ENCODE measurements at places on chromosomes 5 and 9.
A peak's percentile ranks its signal among the peaks of the same experiment; 100 is the strongest.

DNA sequence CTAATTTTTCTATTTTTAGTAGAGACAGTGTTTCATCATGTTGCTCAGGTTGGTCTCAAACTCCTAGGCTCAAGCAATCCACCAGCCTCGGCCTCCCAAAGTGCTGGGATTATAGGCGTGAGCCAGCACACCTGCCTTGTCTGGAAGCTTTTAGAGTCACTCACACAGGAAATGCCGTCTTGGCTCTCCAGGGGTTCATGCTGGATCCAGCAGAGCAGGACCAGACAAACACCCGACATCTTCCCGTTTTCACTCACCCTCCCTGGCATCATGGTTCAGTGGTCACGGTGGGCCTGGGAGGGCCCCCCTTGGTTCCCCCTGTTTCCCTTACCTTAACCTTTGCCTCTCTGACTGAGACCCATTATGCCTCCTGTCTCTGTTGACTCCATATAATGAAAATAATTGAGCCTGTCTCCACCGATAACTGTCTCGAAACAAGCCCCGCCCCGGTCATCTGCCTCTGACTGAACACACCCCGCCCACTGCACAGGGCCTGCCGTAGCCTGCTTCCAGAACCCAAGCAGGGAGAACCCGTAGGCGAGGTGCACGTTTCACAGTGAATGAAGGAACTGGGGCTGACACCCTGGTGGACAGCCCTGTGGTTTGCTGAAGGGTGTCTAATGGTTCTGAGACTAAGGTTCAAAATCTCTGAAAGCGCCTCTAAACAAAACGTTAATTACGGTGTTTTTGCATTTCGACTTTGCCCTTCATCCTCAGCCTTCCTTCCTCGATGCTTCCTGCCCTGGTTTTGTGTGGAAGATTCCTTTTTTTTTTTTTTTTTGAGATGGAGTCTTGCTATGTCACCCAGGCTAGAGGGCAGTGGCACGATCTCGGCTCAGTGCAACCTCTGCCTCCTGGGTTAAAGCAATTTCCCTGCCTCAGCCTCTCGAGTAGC is 39.7 kb upstream of the SPRY4 start:
- no peak for DNase-seq

DNA sequence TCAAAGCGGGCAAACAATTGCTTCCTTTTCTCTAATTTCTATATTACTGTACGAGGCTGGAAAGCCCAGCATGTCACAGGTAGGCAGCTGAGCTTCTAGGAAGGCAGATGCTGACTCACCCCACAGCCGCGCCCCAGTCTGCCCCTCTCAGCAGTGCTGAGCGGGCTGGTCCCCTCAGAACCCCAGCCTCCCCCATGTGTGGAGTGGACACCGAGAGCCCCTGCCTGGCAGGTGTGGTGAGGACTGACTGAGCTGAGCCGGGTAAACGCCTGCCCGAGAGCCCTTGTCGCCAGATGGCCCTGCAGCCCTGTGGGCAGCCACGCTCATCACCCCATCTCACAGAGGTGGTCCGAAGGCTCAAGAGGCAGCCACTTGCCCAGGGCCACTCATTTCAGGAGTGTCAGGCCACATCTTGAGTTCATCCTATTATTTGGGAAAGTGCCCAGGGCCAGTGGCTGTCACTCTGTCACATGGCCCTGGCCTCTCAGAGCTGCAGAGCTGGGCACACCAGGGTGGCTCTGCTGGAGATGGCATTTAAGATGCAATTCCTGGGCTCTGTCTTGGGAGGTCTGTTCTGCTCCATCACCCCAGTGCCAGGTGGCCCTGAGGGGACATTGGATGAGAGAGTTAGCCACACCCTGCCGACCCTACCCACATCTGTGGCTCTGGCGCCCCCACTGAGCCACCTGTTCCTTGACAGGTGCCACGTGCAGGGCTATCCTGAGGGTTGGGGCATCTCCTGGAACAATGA is 12.4 kb downstream of the CARD19 start:
- DNase-seq: no peak

GRCh38 chr5:98772415-98773213 is 849 bp upstream of the RGMB start:
- peak; percentile 86 for DNase-seq

- no peak for DNase-seq
Observed at GRCh38 chr5:103498211-103498610, 64.4 kb downstream of the NUDT12 start.

DNA sequence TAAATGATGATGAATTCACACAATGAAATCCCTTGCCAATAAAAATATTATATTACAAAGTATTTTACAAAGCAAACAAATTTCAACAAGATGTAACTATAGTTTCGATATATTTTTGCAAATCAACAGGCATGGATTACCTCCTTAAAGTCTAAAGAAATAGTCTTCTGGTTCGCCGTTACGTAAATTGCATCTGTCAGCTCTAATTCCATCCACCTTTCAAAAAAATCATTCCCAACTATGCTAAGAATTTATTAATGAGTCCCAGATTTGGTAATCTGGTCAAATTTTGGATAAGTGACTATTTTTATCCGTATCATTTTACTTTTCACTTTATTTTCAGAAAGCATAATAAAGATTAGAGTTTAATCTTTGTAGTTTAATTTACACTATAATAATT is 1984.9 kb downstream of the EFNA5 start:
- DNase-seq: no peak

DNA sequence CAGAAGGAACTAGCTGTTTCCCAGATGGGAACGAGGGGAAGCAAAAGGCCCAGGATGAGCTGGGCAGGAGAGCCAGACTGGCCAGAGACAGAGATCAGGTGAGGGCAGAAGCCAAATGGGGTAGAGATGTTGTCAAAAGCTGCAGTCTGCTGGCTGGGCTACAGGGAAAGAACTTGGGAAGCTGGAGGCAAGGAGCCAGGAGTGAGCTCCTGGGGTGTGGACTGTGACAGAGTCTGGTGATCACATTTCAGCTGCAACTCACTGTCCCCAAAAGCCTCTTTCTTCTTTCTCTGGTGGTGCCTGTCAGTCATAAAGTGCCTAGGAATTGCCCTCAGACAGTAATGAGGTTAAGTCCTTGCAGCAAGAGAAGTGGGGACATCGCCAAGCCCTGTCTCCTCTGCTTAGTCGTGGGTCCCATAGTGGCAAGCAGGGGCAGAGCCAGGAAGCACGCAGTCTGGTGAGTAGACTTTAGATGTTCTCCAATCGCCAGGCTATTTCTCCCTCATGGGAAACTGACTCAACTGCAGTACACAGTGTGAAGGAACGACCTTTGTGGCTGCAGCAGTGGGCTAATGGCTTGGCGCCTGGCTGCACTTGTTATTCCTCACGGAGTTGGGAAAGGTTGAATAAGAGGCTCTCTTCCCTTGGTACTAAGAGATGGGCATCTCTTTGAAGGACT is 2.5 kb upstream of the FSD1L start:
- DNase-seq: no peak
